ENCODE measurements at places on chromosomes 2 and 18. TPM values are rescaled to one million over a fixed set of nuclear protein-coding genes. Genes with fewer than 3 reads are reported as not detected.

The ANKRD30BL gene
- not detected for total RNA-seq

The PLEKHH2 gene
- 4.3 TPM for total RNA-seq

The GPR45 gene
- total RNA-seq: not detected

The DAW1 gene
- total RNA-seq: not detected

GRCh38 chr2:239593455-239593854 is 192.6 kb upstream of the HDAC4 start:
- peaks cover 10% of the 10 kb centered on the region for H3K4me1 ChIP-seq
- no peak overlapping the region for H3K4me3 ChIP-seq
- no peak overlapping the region for H3K27ac ChIP-seq

DNA sequence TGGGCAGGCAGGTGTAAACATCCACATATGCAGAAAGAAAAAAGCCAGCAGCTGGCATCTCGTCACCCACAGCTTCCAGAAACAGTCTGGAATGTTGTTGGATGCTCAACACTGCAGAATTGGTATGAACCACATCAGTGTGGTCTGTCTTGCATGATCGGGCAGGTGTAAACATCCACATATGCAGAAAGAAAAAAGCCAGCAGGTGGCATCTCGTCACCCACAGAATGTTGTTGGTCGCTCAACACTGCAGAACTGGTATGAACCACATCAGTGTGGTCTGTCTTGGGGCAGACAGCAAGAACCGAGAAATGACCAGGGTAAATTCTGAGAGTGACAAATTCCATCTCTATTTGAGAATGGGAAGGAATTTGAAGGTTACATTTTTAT is 39.6 kb downstream of the DOCK10 start:
- peaks cover 92% of the 10 kb centered on the region for H3K4me1 ChIP-seq
- H3K36me3 ChIP-seq: peaks cover 2% of the 10 kb centered on the region
- peak overlapping the region; percentile 67 for H3K4me3 ChIP-seq
- no peak for DNase-seq
- H3K27ac ChIP-seq: peak overlapping the region; percentile 84

DNA sequence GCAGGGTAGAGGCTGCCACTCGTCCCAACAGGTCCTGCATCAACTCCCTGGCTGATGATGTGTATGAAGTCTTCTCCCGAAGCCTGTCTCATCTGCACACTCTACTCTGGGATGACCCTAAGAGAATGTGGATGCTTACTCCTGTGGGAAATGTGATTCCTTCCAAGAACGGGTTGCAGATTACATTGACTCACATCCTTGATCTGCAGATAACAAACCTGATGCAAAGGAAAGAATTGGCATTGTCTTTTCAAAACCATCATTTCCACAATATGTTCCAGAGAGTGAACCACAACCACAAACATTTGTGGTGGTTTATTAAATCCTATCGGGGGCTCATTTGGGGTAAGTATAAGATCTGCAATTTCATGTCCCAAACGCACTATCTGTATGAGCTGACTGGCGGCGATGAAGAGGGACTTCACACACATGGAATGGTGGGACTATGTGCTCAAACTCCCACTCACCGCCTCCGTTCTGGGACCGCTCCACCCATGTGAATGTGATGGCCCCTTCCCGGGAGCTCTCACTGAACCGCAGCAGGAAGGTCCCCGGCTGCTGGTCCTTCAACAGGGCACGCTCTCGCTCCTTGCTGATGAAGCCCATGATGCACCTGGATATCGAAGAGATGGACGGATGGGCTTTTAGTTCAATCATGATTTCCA is 35.5 kb downstream of the STAT1 start:
- H3K27ac ChIP-seq: peak overlapping the region; percentile 96
- peaks cover 69% of the 10 kb centered on the region for H3K4me1 ChIP-seq
- H3K4me3 ChIP-seq: no peak overlapping the region
- no peak for DNase-seq
- peaks cover 87% of the 10 kb centered on the region for H3K36me3 ChIP-seq

DNA sequence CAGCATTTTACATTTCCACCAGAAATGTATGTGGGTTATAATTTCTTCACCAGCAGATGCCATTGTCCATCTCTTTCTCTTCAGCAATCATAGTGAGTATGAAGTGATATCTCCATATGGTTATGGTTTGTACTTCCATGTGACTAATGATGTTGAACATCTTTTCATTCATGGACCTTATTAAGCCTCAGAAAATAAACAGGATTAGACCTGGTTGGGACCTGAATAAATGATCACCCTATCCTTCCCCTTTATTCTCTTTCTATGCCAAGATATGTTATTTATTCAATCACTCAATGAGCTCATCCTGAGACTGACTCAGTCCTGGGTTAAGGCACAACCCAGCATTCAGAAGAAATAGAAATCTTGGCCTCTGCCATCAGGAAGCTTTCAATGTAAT is 86.6 kb downstream of the ANTXR1 start:
- no peak overlapping the region for H3K27ac ChIP-seq
- peaks cover 7% of the 10 kb centered on the region for H3K27me3 ChIP-seq
- no peak for DNase-seq
- H3K4me1 ChIP-seq: no peaks in the 10 kb centered on the region

GRCh38 chr2:190714958-190715357 is 66.1 kb downstream of the NAB1 start:
- H3K36me3 ChIP-seq: peaks cover 3% of the 10 kb centered on the region
- peaks cover 69% of the 10 kb centered on the region for H3K4me1 ChIP-seq
- no peak overlapping the region for H3K4me3 ChIP-seq
- no peaks in the 10 kb centered on the region for H3K27me3 ChIP-seq

DNA sequence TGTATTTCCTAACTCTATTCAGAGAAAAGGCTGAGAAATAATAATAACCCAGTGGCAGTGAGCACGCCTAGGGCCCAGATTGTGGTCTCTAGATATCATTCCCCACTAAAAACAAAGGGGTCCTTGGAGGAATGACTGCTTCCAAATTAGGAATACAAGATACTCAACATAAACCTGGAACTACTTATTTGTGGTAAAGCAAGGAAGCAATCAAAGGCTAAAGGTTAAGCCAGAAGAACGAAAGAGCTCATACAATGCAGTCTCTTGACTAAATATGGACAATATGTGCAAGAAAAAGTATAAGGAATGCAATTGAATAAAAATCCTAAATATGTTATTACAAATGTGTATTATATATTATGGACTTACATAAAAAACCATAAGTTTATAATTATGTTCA is 253.5 kb upstream of the NRP2 start:
- H3K36me3 ChIP-seq: no peaks in the 10 kb centered on the region
- no peak overlapping the region for H3K4me3 ChIP-seq
- H3K4me1 ChIP-seq: no peaks in the 10 kb centered on the region
- no peak for DNase-seq

DNA sequence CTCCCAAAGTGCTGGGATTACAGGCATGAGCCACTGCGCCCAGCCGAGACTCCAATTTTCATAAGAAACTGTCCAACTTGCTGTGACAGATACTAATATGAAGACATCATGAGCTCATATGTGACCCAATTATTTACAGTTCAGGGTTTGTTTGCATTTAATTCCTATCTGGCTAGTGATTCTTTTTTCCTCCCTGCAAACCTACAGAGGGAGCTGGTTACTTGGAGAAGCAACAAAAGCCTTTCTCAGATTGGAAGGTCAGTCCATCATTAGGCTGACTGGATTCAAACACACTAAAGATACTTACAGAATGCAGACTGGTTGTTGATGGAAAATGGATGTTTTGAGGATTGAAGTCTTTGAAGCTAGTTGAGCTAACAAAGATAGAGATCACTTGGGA is 176.4 kb downstream of the ANKRD44 start:
- DNase-seq: no peak
- H3K4me3 ChIP-seq: no peak overlapping the region
- H3K27me3 ChIP-seq: no peaks in the 10 kb centered on the region
- H3K36me3 ChIP-seq: peaks cover 28% of the 10 kb centered on the region
- peaks cover 92% of the 10 kb centered on the region for H3K4me1 ChIP-seq

GRCh38 chr2:23592898-23593751 is 208.1 kb downstream of the KLHL29 start:
- H3K27me3 ChIP-seq: no peaks in the 10 kb centered on the region
- no peak overlapping the region for H3K27ac ChIP-seq
- no peak for DNase-seq

DNA sequence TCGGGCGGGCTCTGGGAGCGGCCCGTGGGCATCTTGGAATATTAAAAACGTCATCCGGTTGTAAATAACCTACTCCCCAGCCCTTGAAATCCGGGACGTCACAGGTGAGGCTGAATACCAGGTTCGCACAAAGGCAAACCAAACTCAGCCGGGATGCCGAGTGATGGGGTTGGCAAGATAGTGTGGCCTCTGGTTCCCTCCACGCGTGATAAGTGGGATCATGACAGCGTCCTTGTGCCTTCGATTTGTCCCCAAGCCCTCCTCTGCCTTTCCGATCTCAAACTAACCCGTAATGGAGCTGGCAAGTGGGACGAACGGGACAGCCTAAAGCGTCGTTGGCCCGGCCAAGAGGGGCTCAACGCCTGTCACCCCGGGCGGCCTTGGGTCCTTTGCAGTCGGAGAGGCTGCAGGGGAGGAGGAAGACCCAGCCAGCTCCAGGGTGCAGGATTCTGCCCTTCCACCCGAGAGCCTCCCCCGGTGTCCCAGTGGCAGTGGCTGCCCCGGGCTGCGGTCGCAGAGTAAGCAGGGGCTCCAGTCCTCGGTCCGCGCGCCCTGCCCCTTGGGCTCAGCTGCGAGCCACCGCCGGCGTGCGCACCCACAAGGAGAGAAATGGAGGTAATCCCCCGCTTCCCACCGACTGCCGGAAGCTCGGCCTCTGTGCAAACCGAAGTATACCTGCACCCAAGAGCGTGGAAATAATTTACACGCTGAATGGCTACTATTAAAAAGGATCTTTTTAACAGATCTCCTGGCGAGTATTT is 13.4 kb upstream of the PAX3 start:
- H3K27me3 ChIP-seq: peaks cover 97% of the 10 kb centered on the region
- peak overlapping the region; percentile 50 for H3K27ac ChIP-seq
- peak overlapping the region; percentile 44 for H3K4me3 ChIP-seq
- H3K4me1 ChIP-seq: peaks cover 14% of the 10 kb centered on the region
- peaks cover 3% of the 10 kb centered on the region for H3K36me3 ChIP-seq

- H3K27me3 ChIP-seq: no peaks in the 10 kb centered on the region
- no peak overlapping the region for H3K4me3 ChIP-seq
Measured at GRCh38 chr2:11456251-11456650, 9.7 kb downstream of the E2F6 start.

- no peak for DNase-seq
- H3K4me3 ChIP-seq: no peak overlapping the region
- no peaks in the 10 kb centered on the region for H3K36me3 ChIP-seq
- peaks cover 7% of the 10 kb centered on the region for H3K4me1 ChIP-seq
- peaks cover 18% of the 10 kb centered on the region for H3K27me3 ChIP-seq
Measured at GRCh38 chr2:143029141-143029540, 100.1 kb upstream of the ARHGAP15 start.

GRCh38 chr18:61589724-61590065 is 256.5 kb downstream of the CDH20 start:
- H3K27ac ChIP-seq: no peak overlapping the region
- DNase-seq: no peak
- H3K4me1 ChIP-seq: no peaks in the 10 kb centered on the region
- peaks cover 24% of the 10 kb centered on the region for H3K27me3 ChIP-seq
- no peaks in the 10 kb centered on the region for H3K36me3 ChIP-seq

DNA sequence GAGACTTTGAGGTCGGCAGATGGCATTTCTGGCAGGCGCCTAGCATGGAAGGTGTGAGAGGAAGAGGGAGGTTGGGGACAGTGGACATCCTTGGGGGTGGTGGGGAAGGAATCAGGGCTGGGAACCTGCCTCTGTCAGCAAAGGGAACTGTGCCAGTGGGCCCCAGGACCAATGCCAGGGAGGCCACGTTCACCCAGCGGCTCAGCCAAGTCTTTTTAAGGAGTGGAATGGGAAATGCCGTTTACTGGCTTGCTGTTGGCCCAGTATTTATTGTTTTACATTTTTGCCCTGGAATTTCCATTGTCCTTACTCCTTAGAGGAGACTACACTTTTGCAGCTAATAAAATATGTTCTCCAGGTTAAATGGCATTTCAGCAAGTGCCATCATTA is 135.2 kb downstream of the MCFD2 start:
- no peak for DNase-seq
- H3K4me3 ChIP-seq: no peak overlapping the region
- no peaks in the 10 kb centered on the region for H3K36me3 ChIP-seq
- H3K27ac ChIP-seq: no peak overlapping the region
- H3K27me3 ChIP-seq: no peaks in the 10 kb centered on the region
- H3K4me1 ChIP-seq: no peaks in the 10 kb centered on the region
